ENCODE measurements at places on chromosomes 1 and 21. TPM values are rescaled to one million over a fixed set of nuclear protein-coding genes. Genes with fewer than 3 reads are reported as not detected.

DNA sequence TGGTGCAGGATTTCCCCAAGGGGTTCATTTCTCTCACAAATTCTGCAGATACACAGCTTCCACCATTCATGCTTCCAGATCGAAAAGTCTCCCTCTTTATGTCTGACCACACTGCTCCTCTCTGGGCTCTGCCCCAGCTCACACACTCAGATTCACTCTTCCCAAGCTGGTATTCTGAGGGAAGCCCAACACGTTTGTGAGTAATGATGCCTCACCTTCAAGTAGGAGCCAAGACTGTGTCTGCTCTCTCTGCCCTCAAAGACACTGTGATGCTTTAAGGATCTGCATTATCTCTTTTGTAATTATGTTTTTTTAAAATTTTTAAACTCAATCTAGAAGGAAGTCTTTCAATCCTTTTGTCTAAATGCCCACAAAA is 19.8 kb downstream of the PRAMEF11 start:
- DNase-seq = no peak
- H3K36me3 ChIP-seq = no peaks in the 10 kb centered on the region
- peaks cover 3% of the 10 kb centered on the region for H3K27me3 ChIP-seq
- H3K4me3 ChIP-seq = no peak overlapping the region
- H3K4me1 ChIP-seq = no peaks in the 10 kb centered on the region
- H3K27ac ChIP-seq = no peak overlapping the region

GRCh38 chr1:216765346-216766300 is 42.4 kb upstream of the ESRRG start:
- no peak for DNase-seq
- H3K4me3 ChIP-seq = no peak overlapping the region
- H3K27me3 ChIP-seq = no peaks in the 10 kb centered on the region
- peak overlapping the region; percentile 9 for H3K27ac ChIP-seq

Gene AKR7A3
- 142 TPM for polyA plus RNA-seq

DNA sequence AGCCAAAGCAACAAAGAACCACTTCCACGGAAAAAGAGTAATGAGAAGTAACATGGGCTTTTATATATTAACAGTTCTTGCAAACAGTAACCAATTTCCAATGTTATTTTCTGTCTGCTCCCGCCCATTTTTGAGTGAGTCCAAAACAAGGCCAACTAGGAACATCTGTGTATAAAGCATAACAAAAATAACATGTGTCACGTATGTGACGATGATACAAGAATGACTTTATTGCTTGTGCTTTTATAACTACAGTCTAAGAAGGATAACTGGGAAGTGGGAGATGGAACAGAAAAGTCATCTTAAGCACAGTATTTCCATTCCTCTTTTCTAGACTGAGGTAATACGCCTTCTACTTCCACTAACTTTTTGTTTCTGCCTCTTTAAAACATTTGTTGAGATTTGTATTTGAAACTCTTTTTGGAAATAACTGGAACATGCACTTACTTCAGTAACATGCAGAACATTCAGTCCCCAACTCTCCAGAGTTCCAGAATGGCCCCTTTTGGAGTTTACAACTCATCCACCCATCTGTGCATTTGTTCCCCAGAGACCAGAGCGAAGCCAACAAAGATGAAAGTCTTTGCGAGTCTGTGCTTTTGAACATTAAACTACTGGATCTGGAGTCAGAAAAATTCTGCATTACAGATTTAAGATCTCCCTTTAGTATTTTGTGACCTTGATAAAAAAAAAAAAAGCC is 143.0 kb upstream of the ZRANB2 start:
- H3K4me3 ChIP-seq = no peak overlapping the region
- H3K27me3 ChIP-seq = no peaks in the 10 kb centered on the region
- no peaks in the 10 kb centered on the region for H3K36me3 ChIP-seq
- H3K27ac ChIP-seq = no peak overlapping the region

GRCh38 chr1:221035662-221036153 is 156.5 kb downstream of the HLX start:
- H3K36me3 ChIP-seq = no peaks in the 10 kb centered on the region
- no peaks in the 10 kb centered on the region for H3K27me3 ChIP-seq
- no peak for DNase-seq
- H3K4me1 ChIP-seq = no peaks in the 10 kb centered on the region

Gene LRIG2
- polyA plus RNA-seq = 2.1 TPM

DNA sequence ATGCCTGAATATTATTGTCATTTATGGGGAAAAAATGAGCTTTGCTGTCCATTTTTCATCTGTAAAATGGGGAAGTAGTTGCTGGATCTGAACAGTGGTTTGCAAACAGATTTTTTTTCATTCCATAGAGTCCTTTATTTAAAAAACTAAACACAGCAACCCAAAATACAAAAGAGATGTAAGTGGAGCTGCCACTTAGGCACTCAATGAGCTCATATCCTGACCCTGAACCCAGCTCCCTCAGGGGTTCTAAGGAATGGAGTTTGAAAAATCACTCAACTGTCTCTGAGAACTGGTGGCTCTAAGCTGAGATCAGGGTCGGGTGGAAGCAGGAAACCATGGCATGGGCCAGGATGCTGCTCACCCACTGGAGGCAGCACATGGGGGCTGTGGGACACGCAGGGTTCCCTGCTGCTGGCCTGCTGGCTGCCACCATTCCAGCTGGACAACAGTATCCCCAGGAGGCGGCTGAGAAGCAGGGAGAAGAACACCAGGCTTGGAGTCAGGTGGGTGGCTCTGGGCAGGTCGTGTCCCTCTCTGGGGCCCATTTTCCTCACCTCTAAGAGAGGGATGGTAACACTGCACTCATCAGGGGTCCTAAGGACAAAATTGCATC is 9.6 kb upstream of the ECE1 start:
- H3K36me3 ChIP-seq = no peaks in the 10 kb centered on the region
- DNase-seq = no peak
- no peaks in the 10 kb centered on the region for H3K27me3 ChIP-seq
- no peak overlapping the region for H3K4me3 ChIP-seq

Gene LIX1L
- polyA plus RNA-seq = 8.2 TPM

GRCh38 chr1:42198251-42198650 is 33.7 kb upstream of the GUCA2A start:
- DNase-seq = no peak
- no peaks in the 10 kb centered on the region for H3K27me3 ChIP-seq
- peaks cover 6% of the 10 kb centered on the region for H3K4me1 ChIP-seq
- H3K36me3 ChIP-seq = peaks cover 77% of the 10 kb centered on the region
- no peak overlapping the region for H3K27ac ChIP-seq

Gene ST6GALNAC5
- 1.3 TPM for polyA plus RNA-seq

DNA sequence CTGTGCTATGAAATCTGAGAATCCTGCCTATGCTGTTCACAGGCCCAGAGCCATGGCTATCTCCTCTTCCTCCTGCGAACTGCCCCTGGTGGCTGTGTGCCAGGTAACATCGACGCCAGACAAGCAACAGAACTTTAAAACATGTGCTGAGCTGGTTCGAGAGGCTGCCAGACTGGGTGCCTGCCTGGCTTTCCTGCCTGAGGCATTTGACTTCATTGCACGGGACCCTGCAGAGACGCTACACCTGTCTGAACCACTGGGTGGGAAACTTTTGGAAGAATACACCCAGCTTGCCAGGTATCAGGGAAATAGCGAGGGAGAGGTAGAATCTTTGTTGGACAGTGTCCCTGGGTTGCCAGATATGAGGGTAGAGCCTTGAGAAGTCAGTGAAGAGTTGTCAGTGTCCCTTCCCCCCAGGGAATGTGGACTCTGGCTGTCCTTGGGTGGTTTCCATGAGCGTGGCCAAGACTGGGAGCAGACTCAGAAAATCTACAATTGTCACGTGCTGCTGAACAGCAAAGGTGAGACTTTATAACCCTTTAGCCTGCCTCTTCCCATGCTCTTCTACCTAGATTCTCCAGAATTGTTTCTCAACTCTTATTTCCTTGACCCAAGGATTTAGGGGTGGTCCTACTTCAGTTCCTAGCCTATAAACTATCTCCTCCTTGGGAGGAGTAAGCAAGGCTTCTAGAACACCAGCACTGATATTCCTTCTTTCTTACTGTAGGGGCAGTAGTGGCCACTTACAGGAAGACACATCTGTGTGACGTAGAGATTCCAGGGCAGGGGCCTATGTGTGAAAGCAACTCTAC is 1.4 kb downstream of the NIT1 start:
- H3K36me3 ChIP-seq = peaks cover 52% of the 10 kb centered on the region
- no peaks in the 10 kb centered on the region for H3K27me3 ChIP-seq
- H3K27ac ChIP-seq = peak overlapping the region; percentile 96
- peaks cover 60% of the 10 kb centered on the region for H3K4me1 ChIP-seq
- DNase-seq = peak; percentile 43

GRCh38 chr1:169460191-169460833 is 25.4 kb downstream of the SLC19A2 start:
- H3K4me3 ChIP-seq = peak overlapping the region; percentile 23
- no peak overlapping the region for H3K27ac ChIP-seq
- H3K4me1 ChIP-seq = peaks cover 5% of the 10 kb centered on the region
- peak; percentile 59 for DNase-seq
- H3K36me3 ChIP-seq = peaks cover 2% of the 10 kb centered on the region
- no peaks in the 10 kb centered on the region for H3K27me3 ChIP-seq

DNA sequence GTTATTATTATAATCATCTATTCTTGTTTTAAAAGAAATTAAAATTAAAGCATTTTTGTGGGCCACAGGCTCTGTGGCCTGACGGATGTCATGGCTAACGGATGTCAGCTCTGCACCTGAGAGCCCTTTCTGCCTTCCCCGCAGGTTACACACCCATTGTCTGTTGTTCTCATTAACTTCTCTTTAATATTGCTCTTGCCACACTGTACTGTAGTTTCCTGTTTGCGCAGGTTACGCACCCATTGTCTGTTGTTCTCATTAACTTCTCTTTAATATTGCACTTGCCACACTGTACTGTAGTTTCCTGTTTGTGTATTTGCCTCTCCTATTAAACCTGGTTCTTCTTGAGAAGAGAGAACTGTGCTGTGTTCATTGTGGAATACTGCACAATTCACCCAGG is 294.4 kb upstream of the PLXNA2 start:
- no peak for DNase-seq
- peak overlapping the region; percentile 56 for H3K27ac ChIP-seq
- H3K4me3 ChIP-seq = no peak overlapping the region
- no peaks in the 10 kb centered on the region for H3K4me1 ChIP-seq
- H3K27me3 ChIP-seq = no peaks in the 10 kb centered on the region

DNA sequence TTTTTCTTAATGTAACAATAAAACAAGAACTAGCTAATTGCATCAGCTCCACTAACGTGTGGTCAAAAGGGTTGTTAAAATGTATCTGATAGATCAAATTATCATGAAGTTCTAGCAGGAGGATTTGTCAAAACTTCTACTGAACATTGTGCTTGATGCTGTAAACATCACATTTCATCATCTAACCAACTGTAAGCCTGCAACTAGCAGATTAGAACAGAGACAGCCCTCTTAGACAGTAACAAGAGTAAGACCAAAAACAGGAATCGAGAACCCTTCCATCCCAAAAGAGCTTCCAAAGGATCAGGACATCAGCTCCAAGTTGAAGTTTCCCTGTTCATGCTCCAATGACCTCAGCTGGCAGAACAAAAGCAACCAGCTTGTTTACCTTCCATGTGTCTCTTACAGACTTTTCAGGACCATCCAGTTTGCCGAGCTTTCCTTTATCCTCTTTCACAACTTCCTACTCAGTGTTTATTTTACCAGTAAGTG is 44.6 kb downstream of the NIBAN1 start:
- DNase-seq = peak; percentile 75
- no peak overlapping the region for H3K27ac ChIP-seq
- H3K4me3 ChIP-seq = no peak overlapping the region
- peaks cover 19% of the 10 kb centered on the region for H3K4me1 ChIP-seq

- no peak overlapping the region for H3K4me3 ChIP-seq
- no peaks in the 10 kb centered on the region for H3K36me3 ChIP-seq
- H3K4me1 ChIP-seq = peaks cover 42% of the 10 kb centered on the region
- DNase-seq = no peak
- H3K27me3 ChIP-seq = no peaks in the 10 kb centered on the region
- H3K27ac ChIP-seq = peak overlapping the region; percentile 66
These were observed 64.6 kb upstream of the WDR26 start for GRCh38 chr1:224499204-224499603.

GRCh38 chr1:27648602-27649305 is 13.8 kb upstream of the FGR start:
- peaks cover 10% of the 10 kb centered on the region for H3K4me1 ChIP-seq
- H3K27ac ChIP-seq = no peak overlapping the region
- no peak for DNase-seq
- H3K4me3 ChIP-seq = no peak overlapping the region

DNA sequence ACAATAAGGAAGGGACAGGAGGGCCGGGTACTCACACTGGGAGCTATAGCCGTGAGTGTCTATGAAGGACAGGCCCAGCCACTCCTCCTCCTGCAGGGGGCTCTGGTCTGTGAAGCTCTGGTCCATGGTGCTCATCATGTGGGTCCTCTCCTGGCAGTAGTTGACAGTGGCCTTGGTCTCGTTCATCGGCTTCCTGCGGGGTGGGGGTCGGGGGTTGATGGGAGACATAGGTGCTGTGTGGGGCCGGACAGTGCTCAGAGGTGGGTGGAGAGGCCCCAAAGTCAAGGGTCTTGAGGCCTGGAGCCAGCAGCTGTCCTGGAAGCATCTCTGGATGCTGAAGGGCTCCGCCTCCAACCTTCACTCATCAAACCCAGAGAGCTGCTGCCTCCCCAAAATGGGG is 260.4 kb downstream of the PTPRU start:
- peaks cover 48% of the 10 kb centered on the region for H3K27me3 ChIP-seq
- H3K4me3 ChIP-seq = no peak overlapping the region
- H3K27ac ChIP-seq = no peak overlapping the region
- no peaks in the 10 kb centered on the region for H3K36me3 ChIP-seq
- no peaks in the 10 kb centered on the region for H3K4me1 ChIP-seq

DNA sequence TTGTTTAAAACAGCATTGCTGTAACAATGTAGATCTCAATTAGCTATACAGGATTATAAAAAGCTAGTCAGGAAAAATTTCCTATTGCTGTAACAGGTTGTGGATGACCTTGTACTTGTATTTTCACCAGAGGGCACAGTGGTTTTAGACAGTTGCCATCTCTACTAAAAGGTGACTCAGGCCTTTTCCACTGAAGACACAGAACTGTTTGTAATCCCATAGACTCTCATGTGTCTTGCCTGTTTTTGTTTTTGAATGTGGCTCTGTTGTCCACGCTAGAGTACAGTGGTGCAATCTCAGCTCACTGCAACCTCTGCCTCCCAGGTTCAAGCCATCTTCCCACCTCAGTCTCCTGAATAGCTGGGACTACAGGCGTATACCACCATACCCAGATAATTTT is 5.9 kb downstream of the MTFR1L start:
- no peak for DNase-seq
- no peaks in the 10 kb centered on the region for H3K27me3 ChIP-seq
- H3K27ac ChIP-seq = no peak overlapping the region
- H3K36me3 ChIP-seq = peaks cover 60% of the 10 kb centered on the region
- H3K4me1 ChIP-seq = peaks cover 14% of the 10 kb centered on the region
- no peak overlapping the region for H3K4me3 ChIP-seq

Gene TOMM40L
- polyA plus RNA-seq = 7.9 TPM

GRCh38 chr1:48344373-48344772 is 121.9 kb downstream of the SLC5A9 start:
- no peak overlapping the region for H3K27ac ChIP-seq
- no peak for DNase-seq
- H3K36me3 ChIP-seq = peaks cover 20% of the 10 kb centered on the region
- H3K4me3 ChIP-seq = no peak overlapping the region
- no peaks in the 10 kb centered on the region for H3K27me3 ChIP-seq
- H3K4me1 ChIP-seq = no peaks in the 10 kb centered on the region

Gene EVI5
- polyA plus RNA-seq = 8.9 TPM

Measured in stomach (tissue), 19 donors.